Activated T-cell treated with anti-CD3 and anti-CD28 coated beads for 4 hours (primary cell): ENCODE measurements at places on chromosomes 12 and 14.

- no peak for DNase-seq
Observed at GRCh38 chr14:66464261-66464660, 21.9 kb upstream of the CCDC196 start.

DNA sequence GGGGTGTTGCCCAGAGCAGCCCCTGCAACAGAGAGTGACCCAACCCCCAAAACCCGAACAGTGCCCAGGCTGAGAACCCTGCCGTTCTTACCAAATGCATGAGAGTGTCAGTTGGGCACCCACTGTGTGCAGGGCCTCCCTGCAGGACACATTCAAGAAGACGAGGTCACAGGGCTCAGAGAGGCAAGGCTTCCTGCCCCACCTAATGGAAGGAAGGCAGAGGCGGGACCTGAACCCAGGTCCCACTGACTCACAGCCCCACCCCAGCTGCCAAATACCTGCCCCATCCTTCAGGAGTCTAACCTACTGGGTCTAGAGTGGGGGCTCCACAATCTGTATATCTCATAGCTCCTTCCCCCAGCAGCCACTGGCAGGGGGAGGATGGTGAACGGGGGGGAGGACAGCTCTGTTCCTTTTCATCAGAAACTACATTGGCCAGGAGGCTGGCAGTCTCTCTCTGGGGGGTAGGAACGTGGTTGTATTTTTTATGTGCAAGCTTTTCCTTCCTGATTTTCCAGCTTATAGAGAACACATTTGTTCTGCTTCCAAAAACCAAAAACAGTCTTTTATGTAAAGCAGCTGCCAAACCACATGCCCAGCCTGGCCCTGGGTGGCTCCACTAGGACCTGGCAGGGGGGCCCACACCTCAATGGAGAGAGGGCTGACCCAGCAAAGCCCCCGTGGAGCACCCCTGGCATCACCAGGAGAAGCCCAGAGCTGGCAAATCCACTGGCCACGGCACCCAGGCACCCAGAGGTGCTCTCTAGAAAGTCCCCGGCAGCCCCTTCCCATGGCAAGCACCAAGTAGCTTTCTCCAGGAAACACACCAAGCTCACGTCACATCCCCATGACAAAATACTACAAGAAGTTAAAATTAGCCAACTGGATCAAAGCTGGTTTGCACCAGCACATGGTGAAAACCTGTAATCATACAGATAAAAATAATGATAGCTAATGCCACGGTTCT, 17.0 kb downstream of the NCOR2 start:
- DNase-seq: no peak

- DNase-seq: no peak
Observed at GRCh38 chr14:87784386-87784785, 208.6 kb downstream of the GALC start.

DNA sequence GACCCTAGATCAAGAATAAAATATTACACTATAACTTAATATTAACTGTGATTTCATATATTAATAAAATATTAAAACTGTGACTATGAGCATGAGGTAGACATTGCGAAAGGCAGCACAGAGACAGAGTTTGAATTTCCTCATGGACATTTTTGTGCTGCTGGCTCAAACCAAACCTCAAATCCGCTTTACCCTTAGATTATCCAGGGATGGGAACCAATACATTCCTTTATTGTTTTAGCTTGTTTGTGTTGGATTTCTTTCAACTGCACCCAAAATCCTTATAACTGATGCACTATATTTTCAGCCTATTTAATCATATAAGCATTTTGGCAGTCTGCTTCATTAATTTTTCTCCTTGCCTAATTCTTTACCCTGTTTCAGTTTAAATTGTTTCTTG, 436.7 kb downstream of the ATP23 start:
- DNase-seq: no peak

GRCh38 chr12:30144777-30145683, 361.3 kb upstream of the TMTC1 start:
- no peak for DNase-seq

GRCh38 chr14:58048219-58048618, 103.8 kb downstream of the ARMH4 start:
- DNase-seq: no peak

- no peak for DNase-seq
Observed at GRCh38 chr14:23153851-23154796, 29.3 kb downstream of the SLC7A8 start.

- no peak for DNase-seq
Observed at GRCh38 chr14:44873536-44873935, 88.2 kb downstream of the KLHL28 start.

DNA sequence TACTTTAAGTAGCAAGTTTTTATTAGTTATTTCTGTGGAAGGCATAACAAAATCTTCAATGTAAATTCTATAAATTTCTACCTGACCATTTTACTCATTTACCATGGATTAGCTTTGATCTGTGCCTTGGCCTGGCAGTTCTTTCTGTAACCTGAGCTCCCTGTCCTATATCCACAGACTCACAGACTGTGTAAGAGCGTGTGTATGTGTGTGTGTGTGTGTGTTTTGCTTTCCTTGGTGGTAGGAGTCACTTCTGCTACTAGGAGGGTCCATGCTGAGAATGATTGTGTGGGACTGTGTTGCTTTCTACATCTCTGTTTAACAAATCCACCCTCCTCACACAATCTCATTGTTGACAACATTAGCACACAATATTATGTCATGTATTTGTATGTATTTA, 221.2 kb upstream of the PELI2 start:
- DNase-seq: no peak

DNA sequence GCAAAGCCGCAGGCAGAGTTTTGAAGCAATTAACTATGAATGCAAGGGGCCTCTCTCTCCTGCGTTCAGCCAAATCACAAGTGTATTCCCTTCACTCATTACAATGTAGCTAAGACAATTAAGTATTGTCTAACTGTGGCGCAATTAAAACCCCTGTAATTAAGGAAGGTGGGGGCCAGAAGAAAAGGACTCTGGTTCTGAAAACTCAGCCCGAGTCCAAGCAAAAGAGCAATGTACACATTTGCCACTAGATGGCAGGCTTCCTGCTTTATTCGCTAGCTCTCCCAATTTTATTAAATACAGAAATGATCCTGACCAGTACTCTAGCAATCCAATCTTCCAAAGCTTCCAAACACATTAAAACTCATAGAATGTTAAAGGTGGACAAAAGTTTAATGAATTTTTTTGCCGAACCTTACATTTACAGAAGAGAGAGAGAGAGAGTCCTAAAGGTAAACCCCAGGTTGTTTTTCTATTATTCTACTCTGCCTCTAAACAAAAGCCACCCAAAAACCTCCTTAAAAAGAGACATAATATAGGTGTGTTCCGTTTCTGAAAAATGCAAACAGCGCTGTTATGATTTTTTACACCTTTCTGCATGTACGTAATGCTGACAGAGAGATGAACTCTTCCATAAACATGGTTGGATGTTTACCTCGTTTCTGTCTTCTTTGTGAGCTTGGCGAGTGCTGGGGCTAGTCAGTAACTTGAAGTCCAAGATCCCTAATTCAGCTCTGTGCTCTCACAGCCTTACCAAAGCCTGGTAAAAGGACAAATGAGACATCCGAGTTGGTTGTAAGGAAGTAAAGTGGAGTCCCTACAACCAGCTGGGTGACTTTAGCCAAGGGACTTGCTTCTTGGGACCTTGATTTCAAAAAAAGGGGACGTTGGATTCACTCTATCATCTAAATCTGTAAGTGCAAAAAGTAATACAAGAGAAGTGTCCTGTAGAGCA, 50.9 kb upstream of the VASH1 start:
- no peak for DNase-seq

GRCh38 chr12:64655141-64655540, 44.8 kb downstream of the RASSF3 start:
- no peak for DNase-seq

GRCh38 chr12:18148961-18149360, 59.0 kb upstream of the RERGL start:
- no peak for DNase-seq

DNA sequence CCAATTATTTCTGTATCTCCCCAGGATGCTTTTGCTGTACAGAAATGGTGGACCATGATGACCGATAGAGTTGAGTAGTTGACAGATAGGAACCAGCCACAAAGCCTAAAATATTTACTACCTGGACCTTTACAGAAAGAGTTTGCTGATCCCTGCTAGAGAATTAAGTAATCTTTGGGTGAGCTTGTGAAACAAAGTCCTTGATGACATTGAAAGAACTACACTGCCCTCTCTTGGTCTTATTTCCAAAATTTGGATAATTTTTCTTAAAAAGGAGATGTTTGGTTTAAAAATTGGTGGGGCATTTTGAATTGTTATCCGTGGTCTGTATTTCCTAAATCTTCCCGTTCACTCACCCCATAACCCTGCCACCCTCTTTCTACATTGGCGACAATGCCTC, 13.7 kb upstream of the TCTN1 start:
- no peak for DNase-seq

- no peak for DNase-seq
Observed at GRCh38 chr12:40436564-40436963, 211.8 kb downstream of the LRRK2 start.

DNA sequence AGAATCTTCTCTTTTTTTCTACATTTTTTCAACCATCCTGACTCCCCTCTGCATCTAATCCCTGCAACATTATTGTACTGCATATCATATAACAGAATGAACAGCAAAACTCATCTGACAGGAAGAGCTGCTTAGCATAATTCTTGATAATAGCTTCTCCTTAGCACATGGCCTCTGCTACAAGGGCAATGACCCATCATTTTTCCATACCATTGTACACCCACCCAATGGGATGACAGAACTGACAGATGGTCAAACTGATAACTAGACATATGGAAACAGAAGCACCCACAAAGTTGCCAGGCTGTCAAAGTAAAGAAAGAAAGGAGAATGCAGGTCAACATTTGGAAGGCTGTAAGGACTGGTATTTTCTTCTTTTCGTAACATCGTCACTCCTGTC, 390.4 kb upstream of the USP15 start:
- no peak for DNase-seq

DNA sequence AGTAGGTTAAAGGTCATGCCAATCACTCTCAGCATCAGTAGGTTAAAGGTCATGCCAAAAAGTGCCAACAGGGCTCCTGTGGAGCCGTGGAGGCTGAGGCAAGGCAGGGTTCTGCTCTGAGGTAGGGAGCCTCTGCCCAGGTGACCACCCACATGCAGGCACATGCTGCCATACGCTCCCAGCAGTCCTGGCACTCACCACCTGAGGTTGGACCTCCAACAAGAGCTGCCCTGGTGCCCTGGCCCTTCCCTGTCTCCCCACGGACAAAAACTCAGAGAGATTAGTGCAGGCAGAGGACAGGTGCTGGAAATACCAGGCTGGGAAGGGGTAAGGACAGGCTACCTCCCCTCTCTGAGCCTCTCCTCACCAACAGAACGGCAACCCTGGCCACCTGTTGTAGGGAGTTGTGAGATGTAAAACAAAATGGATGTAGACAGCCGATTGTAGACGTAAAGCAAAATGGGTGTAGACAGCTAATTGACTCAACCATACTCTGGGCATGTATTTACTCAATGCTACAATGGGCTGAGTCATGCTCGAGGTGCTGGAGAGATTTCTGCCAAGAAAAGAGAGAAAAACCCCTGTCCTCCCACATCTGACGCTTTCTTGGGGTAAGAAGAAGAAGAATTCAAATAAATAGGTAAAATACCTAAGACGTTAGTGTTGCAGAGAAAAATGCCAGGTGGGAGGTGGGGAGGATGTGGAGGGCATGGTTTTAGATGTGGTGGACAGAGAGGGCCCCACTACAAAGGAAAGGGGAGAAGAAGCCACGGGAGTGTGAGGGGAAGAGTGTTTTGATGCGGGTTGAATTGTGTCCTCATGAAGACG, 32.4 kb downstream of the LTBP2 start:
- peak; percentile 7 for DNase-seq

DNA sequence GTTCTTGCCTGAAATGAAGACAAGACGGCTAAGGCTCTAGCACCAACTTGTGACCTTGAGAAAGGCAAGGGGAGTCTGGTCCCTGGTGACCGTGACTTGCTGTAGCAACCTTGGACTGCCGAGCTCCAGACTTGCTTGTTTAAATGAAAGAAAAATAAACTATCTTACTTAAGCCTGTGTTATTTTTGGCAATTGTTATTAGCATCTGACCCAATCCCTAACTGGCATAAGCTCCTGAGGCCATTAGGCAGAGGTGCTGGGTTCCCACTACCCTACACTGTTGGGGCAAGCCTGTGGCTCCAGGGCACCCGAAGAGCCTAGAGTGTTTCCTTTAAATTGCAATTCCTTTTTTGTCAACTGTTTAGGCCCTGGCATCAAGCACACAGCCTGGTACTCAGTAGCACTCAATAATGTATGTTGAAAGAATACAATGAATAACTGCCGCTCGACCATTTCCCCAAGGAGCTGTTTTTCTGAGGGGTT, 106.9 kb upstream of the HIF1A start:
- DNase-seq: no peak

- no peak for DNase-seq
Observed at GRCh38 chr14:94113908-94114588, 3.5 kb downstream of the IFI27 start.

DNA sequence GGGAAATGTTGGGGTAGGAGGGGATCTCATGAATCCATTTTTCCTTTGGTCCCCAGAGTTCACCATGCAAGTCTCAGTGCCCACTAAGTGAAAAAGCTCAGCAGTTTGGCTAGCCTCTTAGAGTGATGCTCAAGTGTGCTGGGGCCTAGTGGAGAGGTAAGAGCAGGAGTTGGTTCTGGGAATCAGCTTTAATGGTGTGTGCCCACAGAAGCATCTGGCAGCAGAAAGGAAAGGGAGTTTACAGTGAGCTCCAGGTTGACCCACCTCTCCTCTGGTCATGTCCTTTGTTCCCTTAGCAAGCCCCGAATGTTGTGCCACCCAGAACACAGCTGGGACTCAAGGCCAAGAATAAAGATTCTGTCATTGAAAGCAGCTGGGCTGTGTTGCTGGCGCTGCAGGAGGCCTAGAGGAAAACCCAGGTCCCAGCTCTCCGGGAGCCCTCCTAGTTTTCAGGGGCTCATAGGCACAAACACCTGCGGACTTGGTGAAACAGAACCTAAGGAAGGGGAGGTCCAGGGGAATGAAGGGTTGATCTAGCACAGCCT, 320.8 kb downstream of the ZFP36L1 start:
- no peak for DNase-seq

DNA sequence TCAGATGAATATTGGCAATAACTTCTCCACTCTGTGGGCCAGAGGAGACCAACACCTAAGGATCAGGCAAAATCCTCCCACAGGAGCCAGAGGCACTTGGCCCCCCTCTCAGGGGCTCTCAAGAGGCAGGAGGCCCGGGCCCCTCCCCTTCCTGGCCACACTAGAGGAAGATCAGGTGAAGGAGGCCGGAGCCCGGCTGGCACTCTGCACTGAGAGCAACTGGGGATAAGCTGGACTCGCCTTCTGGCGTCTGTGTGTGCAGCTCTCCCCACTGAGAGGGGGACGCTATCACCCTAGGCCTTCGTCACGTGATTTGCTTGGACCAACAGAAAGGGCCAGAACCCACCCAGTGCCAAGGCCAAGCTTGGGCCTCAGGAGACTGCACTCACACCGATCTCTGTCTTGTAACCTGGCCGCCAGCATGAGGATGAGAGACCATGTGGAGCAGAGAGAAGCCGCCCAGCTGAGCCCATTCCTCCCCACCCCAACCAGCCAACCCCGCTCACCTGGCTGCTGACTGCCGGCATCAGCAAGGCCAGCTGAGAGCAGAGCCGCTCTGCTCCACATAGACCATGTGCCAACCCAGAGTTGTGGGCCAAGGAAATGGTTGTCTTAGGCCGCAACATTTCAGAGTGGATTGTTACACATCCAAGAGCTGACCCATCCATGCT, 64.0 kb downstream of the NOC4L start:
- DNase-seq: no peak
